GM23248 (cell line): ENCODE measurements at places on chromosomes 6 and 20.

GRCh38 chr6:62612471-62612870 is 326.4 kb upstream of the KHDRBS2 start:
- no peak for DNase-seq

GRCh38 chr20:39862470-39862891 is 826.6 kb downstream of the MAFB start:
- peak; percentile 37 for DNase-seq

DNA sequence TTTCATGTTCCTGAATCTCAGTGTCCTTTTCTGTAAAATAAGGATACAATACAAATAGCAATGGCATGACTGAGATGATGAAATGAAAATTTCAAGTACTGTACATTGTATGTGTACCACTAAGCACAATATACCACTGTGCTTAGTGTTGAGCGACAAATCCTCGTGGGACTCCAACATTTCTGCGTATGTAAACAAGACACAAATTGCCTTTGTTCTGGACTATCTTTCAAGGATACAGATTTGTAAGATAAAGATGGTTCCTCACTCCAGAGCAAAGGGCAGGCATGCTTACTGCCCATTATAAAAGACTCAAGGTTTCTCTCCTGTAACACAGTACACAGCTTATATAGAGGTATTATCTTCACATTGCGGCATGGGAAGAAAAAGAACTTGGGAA is 6.0 kb downstream of the RARS2 start:
- DNase-seq, result no peak

GRCh38 chr6:159693894-159694545 is 979 bp upstream of the SOD2 start:
- peak; percentile 31 for DNase-seq

GRCh38 chr6:146785001-146785585 is 186.3 kb downstream of the ADGB start:
- DNase-seq, result peak; percentile 56

DNA sequence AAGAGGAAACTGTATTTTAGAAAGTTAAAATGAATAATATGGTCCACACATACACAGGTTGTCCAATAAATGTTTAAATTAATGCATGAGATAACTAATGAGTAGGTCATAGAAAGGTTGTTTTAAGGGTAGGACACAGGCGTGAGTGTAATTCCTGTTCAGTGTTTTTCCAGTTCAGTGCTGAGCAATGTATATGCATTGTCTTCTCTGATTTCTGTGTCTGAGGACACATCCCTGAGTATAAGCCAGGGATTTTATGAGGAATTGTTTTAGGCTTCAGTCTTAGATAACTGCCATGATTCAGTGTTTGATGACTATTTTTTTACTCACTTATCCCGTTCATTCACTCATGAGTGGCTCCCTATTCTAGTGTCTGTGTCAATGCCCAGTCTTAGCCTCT is 298.5 kb upstream of the TBX18 start:
- peak; percentile 48 for DNase-seq

GRCh38 chr20:24657196-24657595 is 187.8 kb downstream of the SYNDIG1 start:
- peak; percentile 14 for DNase-seq

DNA sequence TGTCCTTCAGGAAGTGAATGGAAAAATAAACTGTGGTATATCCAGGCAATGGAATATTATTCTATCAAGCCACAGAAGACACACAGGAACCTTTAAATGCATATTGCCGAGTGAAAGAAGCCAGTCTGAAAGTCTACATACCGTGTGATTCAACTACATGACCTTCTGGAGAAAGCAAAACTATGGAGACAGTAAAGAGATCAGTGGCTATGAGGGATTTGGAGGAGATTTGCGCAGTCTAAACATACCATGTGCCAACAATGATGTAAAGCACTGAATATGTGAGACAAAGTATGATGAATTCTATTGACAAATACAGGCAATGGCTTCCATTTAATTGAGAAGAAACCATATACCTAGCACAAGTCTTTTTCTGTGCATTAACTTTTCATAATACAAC is 518.3 kb upstream of the ZNF337 start:
- peak; percentile 30 for DNase-seq
